CD4-positive, alpha-beta T cell treated with Interleukin-12 subunit alpha and Interleukin-12 subunit beta, for 1 hour (primary cell): ENCODE measurements at places on chromosomes 4 and X.

DNA sequence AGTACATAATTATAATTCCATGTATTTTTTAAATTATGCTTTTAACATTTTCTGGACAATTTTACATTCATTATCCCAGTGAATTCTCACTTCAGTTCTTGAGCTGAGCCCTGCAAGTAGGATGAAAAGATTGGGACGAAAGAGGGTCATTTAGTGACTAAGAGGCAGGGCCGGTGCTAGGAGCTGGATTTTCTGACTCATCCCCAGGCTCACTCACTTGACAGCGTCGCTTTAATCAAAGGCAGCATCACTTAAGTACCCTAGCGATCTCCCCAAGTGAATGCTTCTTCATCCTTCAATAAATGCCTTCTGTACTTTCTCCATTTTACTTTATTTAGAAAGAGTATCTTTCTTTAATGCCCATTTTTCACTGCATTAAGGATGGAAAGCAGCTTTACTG lies 263.6 kb downstream of the HS3ST1 start:
- no peak for DNase-seq

DNA sequence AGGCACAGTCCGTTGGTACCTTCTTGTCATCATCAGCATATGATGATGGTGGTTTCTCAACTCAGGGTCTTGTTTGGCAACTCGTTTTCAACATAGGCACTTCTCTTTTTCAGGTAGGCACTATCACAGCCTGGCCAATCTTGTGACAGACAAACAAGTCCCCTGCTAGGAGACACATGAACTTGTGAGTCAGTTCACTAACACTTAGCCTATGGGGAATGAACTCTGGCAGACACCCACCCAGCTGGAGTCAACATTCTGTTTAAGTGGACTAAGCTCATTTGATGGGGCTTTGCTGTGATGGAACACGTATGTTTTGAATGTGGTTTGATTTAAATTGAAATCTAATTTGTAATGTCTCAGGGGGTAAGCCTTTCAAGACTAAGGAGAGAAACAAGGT lies 100.7 kb upstream of the MAMLD1 start:
- no peak for DNase-seq

DNA sequence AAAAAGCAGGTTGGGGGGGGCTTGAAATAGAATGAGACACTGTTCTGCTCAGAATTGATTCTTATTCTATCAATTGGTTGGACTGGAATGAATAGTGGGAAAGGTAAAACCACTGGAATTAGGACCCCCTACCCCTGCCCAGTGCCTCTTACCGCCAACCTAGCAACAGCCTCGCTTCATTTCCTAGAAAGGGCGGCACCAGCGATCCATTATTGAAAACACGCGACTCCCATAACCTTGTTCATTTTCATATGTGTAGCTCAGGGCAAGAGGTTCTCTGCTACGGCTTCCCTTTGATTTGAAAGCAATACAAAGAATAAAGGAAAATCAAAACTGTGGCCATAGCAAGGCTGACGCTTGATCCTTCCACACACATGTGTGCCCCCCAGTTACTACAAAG lies 33.7 kb downstream of the IDS start:
- no peak for DNase-seq

DNA sequence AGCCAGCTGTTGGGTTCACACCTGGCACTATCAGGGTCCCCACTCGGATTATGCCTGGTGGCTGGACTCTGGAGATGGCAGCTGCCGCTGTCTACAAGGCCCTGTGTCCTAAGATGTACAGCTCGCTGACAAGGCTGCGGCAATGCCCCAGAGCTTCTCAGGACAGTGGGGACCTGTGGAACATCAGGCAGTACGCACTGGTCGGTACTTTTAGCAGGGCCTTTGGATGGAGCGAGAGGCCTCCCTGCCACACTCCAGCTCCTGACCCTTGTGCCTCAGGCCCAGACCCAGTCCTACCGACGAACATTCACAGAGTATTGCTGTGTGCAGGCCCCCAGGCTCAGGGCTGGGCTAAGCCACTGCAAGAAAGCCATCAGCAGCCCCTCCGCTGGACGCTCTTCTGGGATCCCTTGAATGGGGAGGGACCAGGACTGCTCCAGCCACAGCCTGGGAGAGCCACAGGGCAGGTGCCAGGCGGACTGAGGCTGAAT lies 45.7 kb upstream of the HMX1 start:
- DNase-seq = no peak

GRCh38 chr4:157012781-157013180 lies 41.2 kb upstream of the PDGFC start:
- DNase-seq = no peak

GRCh38 chrX:103774070-103774642 lies 2.5 kb upstream of the PLP1 start:
- DNase-seq = no peak

DNA sequence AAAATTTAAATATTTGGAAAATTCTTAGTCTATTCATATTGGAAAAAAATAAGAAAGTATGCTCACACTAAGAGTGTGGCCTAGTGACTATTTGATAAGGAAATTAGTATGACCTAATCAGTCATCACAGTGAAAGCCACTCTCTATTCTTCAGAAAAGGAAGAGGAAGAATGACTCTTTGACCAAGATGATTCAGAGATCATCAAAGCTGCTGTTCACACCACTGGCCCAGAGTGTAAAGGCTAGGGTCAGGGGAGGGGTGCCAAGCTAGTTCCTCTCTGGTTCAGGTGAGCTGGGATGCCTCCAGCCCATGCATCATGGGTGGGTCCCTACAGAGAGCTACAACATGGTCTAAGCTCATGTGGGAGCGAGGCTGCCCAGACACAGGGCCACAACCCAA lies 396.9 kb upstream of the NDST3 start:
- no peak for DNase-seq

DNA sequence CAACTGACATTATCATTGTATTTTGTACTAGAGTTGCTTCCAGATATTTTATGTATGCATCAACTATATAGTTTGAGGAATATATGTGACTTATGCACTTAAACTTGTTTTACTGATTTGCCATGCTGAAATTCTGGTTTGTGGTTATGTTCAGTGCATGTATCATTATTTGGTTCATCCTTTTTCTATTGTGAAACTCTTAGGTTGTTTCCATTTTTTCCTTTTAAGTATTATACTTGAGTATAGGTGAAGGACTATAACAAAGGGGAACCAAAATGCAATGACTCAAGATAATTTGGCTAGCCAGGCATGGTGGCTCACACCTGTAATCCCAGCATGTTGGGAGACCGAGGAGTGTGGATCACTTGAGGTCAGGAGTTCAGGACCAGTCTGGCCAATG lies 21.1 kb upstream of the EPGN start:
- DNase-seq = no peak

DNA sequence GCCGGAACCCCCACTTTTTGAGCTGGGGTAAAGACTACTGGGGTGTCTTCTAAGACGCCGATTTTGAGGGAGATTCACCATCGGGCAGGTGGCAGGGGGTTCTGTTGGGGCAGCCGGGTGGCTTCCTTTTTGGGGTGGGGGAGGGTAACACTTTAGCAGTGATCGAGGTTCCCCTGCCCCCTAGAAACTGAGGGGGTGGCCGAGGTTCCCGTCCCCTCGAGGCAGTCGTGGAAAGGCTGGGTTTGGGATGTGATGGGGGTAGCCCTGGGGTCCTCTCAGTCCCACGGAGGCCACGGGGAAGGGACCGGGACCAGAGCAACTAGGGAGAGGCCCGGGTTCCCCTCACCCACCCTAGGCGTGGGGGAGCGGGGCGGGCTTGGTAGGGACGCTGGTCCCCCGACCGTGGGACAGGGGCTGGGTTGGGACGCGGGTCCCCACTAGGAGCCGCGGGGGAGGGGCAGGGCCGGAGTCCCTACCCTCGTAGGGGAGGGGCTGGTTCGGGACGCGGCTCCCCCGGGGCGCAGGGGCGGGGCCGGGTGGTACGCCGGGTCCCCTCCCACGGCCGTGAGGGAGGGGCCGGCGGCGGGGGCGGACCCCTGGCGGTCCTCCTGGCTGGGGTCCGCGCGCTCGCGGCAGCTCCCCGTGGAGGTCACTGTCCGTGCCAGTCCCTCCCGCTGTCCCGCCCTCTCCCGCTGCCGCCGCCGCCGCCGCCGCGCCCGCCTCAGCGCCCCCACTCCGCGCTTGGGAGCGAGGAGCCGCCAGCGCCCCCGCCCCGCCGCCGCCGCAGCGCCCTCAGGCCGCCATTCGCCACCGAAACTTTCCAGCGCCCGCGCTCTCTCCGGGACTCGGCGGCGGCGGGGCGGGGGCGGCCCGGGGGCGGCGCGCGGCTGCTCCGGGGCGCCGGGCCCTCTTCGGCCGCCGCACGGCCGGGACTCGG lies at the start of gene TBL1X:
TBL1X (plus strand) TSS at position 624 of the 937 bp plus-strand sequence. CDS start 188,529 bp downstream, outside the sequence.
- DNase-seq = peak; percentile 59

DNA sequence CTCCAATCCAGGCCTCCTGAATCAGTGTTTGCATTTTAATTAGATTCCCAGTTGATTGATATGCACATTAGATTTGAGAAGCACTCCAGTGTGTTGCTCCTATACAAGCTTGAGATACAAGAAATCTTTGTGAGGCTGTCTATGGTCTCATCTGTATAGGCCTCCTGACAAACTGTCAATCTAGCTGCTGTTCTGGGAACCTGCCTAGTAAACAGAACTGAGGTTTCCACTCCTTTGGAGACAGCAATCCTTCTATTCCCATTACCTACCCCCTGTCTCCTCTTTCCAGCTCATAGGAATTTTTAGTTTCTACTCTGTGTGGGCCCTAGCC lies 306.1 kb upstream of the EMCN start:
- no peak for DNase-seq

GRCh38 chr4:103397541-103397940 lies 199.4 kb upstream of the CENPE start:
- DNase-seq = no peak

DNA sequence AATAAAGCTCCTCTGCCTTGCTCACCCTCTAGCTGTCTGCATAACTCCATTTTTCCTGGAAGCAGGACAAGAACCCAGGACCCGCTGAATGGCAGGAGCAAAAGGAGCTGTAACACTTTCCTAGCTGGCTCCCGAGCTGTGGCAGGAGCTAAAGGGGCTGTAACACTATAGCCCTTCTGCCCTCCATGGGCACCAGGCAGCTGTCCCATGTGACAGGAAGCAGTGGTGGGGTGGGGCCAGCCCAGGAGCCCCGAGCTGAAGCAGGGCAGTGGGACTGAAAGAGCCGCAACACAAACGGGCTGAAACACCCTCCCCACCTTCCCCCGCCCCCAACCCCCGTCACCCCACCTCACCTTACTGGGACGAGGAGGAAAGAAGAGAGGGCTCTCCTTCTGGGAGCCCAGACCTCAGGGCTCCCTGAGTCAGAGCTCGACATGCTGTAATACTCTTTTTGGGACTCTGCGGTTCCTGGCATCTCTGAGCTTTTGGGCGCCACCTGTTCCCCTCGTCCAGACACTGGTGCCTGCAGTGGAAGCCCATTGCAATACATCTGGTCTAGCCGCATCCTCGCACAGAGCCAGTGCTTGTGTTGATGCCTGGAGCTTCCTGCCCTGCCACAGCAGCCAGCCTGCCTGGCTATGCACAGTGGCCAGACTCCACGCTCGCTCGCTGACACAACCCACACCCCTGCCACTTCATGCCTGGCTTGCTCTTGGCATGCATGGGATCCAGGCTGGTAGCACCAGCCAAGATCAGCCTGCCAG lies 39.4 kb downstream of the PPM1K start:
- DNase-seq = peak; percentile 24

GRCh38 chr4:168098248-168098717 lies 5.9 kb downstream of the ANXA10 start:
- no peak for DNase-seq

DNA sequence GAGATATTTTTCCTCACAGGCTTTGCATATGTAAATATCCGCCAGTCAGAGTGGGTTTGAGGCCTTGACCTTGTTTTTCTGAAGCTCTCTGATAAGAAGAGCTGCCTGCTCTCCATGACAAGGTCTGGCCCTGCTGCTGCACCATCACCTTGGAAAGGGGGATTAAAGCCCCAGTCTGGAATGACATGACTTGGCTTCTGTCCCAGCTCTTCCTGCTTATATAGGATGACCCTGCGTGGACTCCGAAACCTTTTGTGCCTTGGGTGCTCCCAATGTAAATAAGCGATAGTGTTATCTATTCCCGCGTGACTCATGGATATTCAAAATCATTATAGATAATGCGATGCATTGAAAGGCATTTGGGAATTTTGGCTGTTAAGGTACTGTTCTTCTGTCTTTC lies 139.3 kb downstream of the BMPR1B start:
- no peak for DNase-seq

GRCh38 chrX:123803331-123803983 lies 56.4 kb upstream of the XIAP start:
- DNase-seq = peak; percentile 42

GRCh38 chrX:32893751-32894150 lies 317.6 kb downstream of the DMD start:
- no peak for DNase-seq

DNA sequence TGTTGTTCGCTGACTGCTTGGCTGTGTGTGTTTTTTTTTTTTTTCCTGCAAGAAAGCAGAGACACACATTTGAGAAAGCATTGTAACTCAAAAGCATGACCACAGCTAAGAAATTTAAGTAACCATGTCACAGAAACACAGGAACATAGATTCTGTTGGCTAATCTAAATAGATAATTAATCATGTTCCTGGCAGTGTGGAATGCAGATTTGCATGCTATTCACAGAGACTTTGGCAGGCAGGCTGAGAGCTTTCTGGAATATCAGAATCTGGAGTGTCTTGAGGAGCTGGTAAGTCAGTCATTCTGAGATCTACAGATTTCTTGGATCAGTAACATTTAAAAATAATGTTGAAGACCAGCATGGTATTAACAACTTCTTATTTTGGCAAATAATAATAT lies 33.2 kb upstream of the SMS start:
- no peak for DNase-seq

DNA sequence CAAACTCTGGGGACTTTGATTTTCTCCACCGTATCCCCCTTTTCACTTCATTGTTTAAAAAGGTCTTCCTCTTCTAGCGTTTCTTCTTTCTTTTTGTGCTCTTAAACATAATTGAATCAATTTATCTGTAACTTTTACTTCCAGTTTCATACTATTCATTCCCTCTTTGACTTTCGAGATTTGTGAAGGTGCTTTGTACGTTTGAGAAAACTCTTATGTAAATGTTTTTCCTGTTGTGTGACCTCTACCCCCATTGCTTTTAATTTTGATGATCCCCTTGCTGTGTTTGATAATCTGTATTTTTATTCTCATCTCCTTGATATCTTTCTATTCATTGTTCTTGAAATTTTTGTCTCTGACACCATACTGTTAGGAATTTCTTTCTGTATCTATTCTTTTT lies 4.8 kb downstream of the USP38 start:
- no peak for DNase-seq

- DNase-seq = no peak
Observed at GRCh38 chr4:109007976-109008375, 245.1 kb upstream of the ETNPPL start.

DNA sequence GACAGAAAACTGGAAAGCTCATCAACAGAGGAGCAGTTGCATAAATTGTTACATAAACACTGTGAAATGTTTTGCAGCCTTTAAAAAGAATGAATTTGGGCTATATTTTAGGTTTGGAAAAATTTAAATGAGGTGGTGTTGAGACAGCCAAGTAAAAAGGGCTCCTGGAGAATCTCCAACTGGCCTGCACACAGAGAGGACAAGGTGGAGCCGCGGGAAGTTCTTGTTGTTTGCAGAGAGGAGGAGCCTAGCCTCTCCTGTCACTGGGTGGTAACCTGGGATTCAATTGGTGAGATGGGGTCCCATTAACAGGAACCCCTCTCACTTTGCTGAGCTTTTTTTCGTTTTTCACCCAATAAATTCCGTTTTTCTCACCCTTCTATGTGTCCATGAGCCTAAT lies 13.4 kb downstream of the GIMD1 start:
- DNase-seq = no peak

GRCh38 chrX:133369065-133369464 lies 46.2 kb downstream of the GPC4 start:
- DNase-seq = no peak

GRCh38 chrX:68417651-68418050 lies 15.6 kb downstream of the OPHN1 start:
- DNase-seq = no peak
